ENCODE measurements at places on chromosomes 3 and 15.

DNA sequence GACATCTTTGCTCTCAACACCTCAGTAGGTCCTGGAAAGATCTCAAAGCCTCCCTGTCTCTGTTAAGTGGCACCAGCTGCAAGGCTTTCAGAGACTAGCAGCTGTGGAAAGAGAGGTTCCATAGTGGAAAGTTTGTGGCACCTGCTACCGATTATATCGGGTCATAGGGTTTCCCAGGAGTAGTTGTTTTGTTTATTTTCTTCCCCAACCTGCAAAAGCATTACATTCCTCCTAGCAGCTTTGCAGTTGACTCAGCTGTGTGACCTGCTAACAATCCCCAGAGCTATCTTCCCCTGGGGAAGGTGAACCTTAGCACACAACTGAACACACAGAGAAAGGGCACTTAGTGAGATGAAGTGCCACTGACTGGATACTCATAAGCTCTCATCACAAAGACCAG, 598.9 kb upstream of the GRM7 start:
- DNase-seq = no peak

DNA sequence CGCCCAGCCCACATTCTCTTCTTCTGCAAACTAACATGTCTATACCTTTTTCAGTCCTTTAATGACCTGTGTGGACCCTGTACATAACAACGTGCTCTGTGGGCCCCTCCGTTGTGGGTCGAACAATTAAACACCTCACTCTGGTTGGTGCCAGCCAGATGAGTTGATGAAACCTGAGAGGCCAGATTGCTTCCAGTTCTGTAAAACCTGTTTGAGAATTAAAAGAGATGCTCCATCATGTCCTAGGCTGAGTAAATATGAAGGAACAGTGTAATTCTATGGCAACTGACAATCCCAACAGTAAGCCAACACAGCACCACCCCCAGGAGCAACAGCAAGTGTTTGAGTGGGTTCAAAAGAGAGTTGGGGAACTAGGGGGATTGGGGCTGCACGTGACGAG, 5.7 kb upstream of the THBS1 start:
- no peak for DNase-seq

DNA sequence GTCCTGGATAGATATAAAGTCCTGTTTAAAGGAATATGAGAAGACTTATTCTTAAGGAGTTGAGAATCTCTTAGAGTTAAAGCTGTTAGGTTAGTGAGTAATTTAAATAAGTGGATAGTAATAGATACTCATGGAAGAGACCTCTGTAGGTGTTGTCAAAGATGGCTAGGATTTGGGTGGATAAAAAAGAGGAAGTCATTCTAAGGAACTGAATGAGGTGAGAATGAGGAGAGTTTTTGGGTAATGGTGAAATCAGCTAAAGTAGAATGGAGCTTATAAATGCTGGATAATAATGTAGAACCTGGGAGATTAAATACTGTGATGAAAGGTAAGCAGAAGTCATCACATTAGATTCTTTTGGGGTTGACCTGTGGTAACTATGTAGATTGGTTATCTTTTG, 8.1 kb downstream of the ARIH1 start:
- no peak for DNase-seq

DNA sequence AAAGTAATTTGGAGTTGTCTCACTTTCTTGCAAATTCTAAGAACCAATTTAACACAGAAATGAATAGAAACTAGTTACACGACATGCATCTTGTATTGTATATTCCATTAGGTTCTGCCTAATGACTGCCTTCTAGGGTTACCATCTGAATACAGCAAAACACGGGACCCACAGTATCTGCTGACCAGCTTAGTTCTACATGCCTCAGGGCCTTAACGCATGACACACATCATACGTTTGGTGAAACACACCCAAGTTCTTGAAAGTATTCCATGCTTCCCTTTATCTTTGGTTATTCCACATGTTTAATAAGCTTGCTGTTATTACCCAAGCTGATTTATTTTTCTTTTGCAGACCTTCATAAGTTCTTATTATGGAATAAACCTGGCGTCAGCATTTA, 27.9 kb downstream of the APH1B start:
- DNase-seq = no peak

GRCh38 chr3:94293793-94294195, 230.9 kb downstream of the NSUN3 start:
- DNase-seq = no peak

GRCh38 chr3:194711913-194712312, 26.2 kb downstream of the FAM43A start:
- DNase-seq = no peak

DNA sequence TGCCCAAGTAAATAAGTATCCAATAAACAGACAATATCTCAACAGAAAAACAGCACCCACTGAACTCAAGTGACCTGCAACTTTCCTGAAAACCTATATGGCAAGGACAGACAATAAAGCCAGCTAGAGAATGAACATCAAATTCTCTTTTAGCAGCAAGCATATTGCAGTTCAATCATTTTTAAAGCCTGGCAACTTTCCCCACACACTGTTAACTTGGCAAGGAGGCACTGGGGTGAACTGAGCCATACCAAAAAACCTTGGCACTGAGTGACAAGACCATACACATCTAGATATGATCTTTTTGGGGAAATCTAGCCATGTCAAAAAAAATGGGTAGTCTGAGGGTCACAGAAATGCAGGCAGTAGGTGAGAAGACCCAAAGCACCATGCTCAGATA, 174.6 kb downstream of the STT3B start:
- DNase-seq = no peak

- no peak for DNase-seq
These were observed 99.4 kb upstream of the ADAMTSL3 start for GRCh38 chr15:83554558-83554957.

DNA sequence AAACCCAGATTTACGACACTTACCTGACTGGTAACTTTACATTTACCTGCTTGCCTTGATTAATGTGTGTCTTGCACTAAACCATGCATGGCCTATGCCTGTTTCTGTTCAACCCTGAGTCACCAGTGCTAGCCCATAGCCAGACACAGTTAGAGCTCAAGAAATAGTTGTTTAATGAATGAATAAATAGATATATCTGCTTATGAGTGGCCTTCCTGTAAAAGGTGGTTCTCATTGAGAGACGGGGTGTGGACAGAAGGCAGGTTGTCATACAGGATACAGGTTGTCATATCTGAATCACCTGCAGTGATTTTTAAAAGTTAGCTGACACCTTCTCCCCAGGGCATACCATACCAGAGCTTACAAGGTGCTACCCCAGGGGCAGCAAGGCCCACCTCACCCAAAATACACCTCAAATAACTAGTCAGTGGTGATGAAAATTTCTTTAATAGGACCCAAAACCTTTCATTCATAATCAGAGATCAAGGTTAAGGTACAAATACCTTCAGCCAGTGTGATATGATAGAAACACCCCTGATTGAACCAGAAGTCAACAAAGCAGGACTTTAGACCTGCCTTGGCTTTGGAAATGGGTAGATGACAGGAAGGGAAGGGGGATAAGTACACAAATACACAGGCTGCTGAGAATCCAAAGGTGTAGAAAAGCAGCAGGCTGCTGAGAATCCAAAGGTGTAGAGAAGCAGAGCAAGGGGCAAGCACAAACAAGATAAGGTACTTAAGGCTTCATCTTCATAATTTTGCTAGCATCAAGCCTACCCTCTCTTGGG, 45.4 kb upstream of the TSC22D2 start:
- DNase-seq = no peak

- no peak for DNase-seq
These were observed 113.0 kb downstream of the TAFA4 start for GRCh38 chr3:68819361-68819760.

GRCh38 chr3:5531741-5532290, 344.3 kb downstream of the EDEM1 start:
- no peak for DNase-seq

DNA sequence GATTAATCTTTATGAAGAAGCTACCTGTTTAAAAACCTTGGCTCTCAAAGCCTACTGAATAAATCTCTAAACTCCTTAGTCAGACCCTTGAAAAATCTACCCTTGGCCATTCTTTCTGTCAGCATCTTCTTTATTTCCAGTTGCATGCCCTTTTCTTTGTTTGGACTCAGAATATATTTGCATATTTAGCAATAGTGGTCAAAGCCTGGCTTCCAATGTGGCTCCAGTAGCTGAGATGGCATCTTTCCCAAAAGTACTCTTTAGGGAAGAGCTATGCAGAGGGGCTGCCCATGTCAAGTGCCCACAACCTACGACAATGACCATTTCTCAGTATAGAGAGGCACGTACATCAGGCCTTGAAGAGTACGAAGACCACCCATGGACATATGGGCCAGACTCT, 47.2 kb downstream of the TLNRD1 start:
- no peak for DNase-seq

- DNase-seq = no peak
These were observed 23.9 kb downstream of the FBXO22 start for GRCh38 chr15:75927601-75928000.

GRCh38 chr3:131356006-131356595, 25.5 kb upstream of the NUDT16 start:
- DNase-seq = no peak

DNA sequence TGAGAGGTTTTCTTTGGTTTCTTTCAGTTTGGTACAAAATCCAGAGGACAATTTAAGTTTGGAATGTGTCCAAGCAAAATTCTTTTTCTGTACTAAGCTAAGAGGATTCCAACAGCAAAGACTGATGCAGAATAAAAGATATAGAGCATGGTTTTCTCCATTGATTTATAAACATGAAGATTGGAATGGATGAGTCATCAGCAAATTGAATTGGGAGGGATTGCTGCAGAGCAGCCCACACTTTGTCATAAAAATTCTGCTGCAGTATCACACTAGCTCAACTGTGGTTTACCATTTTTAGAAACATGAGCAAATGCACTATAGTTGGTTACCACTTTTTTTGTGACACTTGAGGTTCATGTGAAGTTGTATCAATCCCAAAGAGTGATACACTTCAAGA, 16.1 kb upstream of the LARP6 start:
- DNase-seq = no peak

- DNase-seq = no peak
These were observed 118.0 kb downstream of the CTNNB1 start for GRCh38 chr3:41317298-41317697.

DNA sequence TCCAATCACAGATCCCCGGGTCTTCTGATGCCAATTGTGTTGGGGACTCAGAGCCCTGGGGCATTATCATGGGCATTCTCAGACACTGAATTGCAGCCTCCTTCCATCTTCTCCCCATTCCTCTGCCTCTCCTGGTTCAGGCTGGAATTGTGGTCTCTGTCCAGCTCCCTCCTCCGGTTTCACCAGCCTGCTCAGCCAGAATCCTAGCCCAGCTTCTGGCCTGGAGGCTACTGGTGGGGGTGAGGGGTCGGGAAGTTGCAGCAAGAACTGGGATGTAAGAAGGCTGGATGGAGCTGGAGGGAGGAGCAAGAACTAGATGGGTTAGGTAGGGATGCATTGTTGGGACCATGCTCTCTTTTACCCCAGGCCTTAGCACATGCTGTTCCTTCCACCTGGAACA, 53.5 kb downstream of the TLE3 start:
- no peak for DNase-seq

DNA sequence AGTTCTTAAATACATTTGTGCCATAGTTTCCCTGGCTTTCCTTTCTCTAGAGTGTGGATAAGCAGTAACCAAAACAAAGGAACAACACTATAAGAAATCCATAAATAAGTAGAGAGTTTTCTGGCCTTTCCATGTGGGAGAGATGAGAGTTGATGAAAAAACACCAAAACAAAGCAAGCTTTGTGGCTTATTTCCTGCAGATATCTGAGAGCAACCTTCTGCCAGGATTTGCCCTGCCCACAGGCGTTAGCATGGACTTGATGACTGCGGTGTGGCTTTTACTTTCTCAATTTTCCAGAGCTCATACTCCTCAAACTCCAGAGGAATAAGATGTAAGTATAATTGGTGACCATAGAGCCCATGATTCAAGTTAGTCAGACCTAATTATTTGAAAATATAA, 194.9 kb downstream of the RAP2B start:
- no peak for DNase-seq

DNA sequence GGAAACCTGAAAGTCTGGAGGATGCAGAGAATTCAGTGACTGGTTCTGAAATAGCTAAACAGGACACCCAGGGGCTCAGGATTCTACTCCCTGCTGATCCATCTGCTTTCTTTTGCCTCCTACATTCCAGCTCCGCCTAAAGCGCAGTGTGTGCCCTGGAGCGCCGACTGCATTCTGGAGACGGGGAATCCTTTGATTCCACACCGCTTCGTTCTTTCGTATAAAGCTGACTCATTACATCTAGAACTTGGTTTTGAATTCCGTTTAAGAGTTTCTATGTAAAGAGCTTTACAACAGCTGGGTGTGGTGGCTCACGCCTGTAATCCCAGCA, 61.8 kb downstream of the SENP2 start:
- DNase-seq = no peak

DNA sequence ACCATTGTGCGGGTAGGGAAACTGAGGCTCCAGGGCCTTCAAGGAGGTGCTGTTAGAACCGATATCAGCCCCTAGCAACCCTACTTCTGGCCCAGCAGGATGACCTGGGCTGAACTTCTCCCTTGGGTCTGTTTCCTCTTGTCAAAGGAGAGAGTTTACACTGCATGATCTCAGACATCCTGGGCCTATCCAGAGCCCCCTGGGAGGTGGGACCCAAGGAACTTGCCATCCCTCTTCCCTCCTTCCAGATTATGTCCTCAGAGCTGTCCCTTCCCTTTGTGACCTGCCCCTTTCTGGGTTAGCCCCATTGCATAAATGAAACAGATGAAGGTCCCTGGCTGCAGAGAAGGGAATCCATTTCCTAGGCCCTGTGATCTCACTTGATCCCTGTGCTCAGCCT, 12.3 kb upstream of the DNAH1 start:
- DNase-seq = no peak

DNA sequence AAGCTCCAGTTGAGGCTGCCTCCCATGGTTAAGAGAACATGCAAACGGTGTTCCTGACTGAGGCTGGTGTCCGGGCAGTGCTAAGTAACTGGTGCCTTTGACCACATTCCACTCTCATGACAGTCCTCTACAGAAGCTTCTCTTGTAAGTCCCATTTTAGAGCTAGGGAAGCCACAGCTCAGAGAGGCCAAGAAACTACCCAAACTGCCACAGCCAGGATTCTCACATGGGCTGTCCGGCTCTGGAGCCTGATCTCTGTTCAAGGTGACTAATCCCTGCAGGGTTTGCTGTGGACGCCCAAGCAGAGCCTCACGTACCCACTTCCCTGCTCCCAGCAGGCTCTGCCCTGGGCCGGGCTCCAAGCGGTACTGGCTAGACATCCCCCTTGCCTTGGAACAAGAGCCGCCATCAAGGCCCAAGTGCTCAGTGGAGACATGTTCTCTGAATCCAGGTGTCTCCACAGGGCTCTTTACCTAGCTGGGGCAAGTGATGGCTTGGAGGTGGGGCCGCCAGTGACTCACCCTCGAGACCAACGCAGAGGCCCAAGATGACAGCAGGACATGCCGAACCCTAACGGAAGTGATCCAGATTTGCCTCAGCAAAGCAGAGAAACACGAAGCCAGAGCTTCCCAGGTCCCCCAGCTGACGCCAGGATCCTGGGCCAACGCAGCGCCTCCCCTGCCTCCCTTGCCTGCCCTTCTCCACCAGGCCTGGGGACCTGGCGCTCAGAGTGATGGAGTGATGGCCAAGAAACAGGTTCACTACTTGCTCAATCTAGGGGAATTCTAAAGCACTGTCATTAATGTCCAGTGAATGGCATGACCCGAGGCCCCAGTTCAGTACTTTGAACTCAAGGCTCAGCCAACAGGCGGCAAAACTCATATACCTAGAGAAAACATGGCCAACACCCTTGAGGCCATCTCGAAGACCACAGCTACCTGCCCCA, 24.4 kb downstream of the KLHL25 start:
- no peak for DNase-seq

- DNase-seq = no peak
These were observed 21.8 kb downstream of the CDCP1 start for GRCh38 chr3:45124352-45124751.

GRCh38 chr15:78390826-78391225, 47.2 kb upstream of the IREB2 start:
- no peak for DNase-seq

Measured in activated CD4-positive, alpha-beta memory T cell treated with anti-CD3 and anti-CD28 coated beads for 36 hours (primary cell).